ENCODE measurements at places on chromosomes 7 and 10.

DNA sequence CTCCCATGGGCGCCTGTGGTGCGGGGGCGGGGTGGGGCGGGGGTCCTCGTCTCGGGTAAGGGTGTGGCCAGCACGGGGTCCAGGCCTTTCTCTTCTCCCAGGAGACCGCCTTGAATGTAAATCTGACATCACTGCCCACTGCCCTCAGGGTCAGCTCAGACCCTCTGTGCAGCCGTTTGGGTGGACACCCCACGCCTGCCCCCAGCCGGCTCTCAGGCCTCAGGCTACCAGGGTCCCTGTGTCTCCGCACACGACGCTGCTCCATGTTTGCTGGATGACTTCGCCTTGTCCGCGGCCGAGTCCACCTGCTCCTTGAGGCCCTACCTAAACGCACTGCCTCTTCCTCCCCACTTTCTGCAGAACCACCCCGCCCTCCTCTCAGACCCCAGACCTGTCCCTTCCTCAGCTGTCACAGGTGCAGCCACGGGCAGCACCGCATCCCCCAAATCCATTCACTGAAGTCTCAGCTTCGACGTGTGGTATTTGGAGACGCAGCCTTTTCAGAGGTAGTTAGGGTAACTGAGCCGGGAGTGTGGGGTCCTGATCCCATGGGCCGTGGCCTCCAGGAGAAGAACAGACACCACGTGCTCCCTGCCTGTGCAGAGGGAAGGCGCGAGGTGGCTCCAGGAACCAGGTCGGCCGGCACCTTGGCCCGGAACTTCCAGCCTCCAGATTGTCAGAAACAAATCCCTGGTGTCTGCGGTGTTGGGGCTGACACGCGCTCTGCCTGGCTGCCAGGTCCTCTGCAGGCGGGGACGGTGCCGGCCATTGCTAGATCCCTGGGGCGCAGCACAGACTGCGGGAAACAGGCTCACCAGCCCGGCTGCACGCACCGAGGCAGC is 97.4 kb upstream of the DIP2C start:
- no peak for DNase-seq

GRCh38 chr7:7830122-7830878 is 111.9 kb upstream of the RPA3 start:
- DNase-seq, result no peak

GRCh38 chr10:9824631-9825071 is 1193.0 kb upstream of the CELF2 start:
- no peak for DNase-seq

DNA sequence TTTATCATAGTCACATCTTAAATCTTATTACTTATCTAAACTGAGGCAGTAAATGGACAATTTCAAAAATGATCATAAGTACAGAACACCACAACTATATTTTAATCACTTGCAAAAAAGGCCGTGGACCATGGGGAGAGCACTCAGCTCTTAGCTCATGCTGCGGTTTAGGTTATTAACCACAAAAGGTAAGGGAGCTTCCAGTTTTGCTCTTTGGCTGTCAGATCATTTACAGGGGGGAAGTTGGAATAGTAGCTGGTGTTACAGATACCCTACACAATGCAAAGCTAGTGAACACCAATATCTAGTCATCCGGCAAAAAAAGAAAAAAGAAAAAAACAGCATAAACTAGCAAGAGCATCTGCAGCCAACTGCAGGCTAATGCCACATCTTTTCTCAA is 147.0 kb downstream of the BBS9 start:
- no peak for DNase-seq

DNA sequence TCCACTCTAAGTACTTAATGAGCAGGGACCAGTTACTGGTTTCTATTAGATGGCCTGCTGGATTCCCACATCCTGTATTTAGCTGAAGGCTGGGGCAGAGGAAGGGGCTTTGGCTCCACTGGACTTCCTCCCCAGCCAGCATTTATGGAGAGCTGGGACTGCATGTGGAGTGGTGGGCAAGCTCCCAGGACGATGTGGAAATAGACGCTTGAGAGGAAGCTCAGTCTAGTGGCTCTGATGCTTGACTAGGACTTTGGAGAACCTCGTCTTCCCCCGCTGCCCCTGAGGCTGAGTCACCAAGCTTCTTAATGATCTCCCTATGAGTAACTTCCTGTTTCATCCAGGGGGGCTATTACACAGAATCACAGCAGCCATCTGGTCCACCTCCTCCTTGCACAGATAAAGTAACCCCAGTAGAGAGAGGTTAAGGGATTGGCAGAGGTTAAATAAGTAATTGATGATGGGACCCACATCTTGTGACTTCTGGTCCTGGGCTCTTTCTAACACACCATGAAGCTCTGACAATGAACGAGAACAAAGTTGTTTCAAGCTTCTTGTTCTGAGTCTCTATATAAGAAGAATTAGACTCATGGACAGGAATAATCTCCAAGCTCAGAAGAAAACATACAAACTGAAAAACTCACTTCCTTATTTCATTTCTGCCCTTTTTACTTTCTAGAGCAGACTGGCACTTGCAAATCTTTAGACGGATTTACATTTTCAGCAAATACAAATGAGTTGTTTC is 126.2 kb downstream of the PRPF18 start:
- DNase-seq, result peak; percentile 6

DNA sequence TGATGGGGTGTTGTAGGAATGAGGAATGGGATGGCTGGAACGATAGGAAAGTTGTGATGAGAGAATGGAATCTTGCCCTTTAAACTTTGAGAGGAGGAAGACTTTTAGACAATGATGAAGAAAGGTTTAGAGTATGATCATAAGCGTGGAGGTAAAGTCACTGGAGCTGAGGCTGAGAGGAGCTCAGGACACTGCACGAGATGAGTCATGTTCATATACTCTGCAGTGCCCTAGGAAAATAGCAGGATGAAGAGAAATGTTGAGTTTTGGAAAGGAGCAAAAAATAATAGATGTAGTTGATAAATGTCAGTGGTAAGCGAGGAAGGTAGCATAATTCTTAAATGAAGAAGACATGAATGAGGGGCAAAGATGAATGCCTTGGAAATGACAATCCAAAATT is 28.3 kb upstream of the CUL1 start:
- no peak for DNase-seq

DNA sequence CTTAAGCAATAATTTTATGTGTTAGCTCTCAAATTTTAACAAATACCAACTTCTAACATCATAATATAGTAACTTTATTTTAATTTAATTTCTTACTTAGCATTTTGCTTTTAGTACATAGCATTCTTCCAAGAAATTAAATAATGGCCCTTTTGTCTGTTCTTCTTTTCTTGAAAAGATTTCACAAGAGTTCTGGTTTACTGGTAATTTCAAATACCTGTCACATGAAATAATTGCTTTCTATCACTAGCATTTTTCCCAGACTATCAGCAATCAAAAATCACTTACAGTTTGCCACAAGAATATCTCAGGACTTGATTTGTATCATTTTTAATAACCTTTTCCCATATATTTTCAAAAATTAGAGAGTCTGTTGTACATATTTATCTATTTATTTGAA is 193.0 kb downstream of the CACNA2D1 start:
- no peak for DNase-seq

DNA sequence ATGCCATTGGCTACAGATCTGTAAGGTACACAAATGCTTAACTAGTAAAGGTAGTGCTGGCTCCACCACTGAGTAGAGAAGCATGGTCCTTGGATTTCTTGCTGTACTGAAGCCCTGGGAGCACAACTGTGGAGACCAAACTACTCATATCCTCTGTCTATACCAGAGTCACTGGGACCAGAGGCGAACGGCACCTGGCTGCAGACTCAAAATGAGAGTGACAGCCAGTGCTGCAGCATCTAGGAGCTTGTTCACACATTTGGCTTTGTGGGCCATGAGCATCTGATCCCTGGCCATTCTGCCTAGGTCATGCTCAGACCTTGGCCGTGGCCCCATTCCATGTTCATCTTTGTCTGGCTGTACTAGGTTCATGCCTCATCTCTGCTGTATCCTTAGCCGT is 31.9 kb downstream of the LRRC18 start:
- DNase-seq, result no peak

DNA sequence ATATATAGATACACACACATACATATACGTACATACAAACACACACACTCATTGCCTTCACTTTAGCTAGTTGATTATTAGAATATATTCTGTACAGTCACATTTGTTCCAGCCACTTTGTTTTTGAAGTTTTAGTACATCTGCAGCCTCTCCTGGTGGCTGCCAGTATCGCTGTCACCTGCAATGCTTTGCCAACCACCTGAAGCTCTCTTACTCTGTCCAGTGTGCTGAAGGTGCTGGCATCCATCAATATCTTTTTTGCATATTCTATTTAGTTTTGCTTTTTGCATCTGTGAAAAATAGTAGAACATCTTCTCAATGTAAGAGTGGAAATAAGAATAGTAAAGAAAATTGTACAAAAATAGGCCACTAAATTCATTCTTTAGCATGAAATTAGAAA is 388.6 kb downstream of the EXOC4 start:
- no peak for DNase-seq

GRCh38 chr7:74042746-74043522 is 15.0 kb downstream of the ELN start:
- no peak for DNase-seq

DNA sequence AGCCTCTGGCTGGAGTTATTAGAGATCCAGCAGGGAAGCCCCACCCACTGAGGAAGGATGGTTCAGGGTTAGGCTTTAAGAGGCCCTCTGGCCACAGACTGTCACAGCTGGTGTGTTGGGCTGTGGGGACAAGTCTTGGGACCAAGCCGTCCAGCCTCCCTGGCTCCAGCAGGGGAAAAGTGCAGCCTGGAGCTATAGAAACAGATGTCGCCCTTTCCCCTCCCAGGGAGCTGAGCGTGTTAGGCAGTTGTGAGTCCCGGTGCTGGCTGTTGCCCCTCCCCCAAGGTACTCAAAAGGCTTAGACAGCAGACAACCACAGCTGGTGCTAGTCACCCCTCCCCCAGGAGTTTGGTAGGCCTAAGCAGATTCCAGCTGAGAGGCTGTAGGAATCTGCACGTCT is 143.4 kb downstream of the TMEM168 start:
- no peak for DNase-seq

DNA sequence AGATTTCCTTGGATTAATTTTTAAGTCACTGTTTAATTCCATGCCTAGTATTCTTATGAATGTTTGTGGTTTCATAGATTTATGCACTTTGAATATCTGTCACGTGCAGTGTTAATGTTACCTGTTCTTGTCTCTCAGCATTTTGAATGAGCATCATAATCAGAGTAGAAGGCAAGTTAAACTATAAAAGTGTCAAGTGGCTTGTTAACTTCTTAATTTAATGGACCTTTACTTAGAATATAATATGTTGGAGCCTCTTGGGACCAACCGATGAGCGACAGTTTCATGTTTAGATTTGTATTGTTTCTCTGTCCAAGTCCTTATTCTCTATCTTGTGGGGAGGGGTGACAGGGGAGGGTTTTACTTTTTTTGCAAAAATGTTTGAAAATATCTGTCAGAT is 50.6 kb upstream of the MTURN start:
- DNase-seq, result no peak

GRCh38 chr10:19970717-19971116 is 154.5 kb downstream of the PLXDC2 start:
- DNase-seq, result no peak

DNA sequence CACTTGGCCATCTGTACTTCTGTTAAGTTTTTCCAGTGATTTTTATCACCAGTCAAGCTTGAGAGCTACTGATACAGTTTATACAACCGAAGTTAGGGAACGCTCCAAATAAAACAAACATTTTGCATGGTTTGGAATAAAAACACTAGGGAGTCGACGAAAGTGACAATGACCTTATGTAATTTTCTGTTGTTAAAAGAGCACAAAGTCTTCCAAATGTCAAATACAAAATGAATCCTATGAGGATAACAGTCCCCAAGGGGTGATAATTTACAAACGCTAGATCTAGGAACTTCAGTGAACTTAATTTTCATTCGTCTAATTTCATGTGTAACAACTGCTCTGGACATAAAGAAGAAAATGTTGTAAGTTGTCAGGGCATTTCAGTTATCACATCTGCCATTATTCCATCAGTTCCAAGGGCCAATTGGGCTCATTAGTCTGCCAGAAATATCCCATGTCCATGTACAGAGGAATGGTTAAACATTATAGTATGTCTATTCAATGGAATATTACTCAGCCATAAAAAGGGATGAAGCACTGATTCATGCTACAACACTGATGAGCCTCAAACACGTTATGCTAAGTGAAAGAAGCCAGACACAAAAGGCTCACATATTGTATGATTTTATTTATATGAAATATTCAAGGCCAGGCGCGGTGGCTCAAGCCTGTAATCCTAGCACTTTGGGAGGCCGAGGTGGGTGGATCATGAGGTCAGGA is 38.0 kb upstream of the CYTH3 start:
- no peak for DNase-seq

GRCh38 chr10:88546497-88546896 is 36.6 kb downstream of the RNLS start:
- no peak for DNase-seq

DNA sequence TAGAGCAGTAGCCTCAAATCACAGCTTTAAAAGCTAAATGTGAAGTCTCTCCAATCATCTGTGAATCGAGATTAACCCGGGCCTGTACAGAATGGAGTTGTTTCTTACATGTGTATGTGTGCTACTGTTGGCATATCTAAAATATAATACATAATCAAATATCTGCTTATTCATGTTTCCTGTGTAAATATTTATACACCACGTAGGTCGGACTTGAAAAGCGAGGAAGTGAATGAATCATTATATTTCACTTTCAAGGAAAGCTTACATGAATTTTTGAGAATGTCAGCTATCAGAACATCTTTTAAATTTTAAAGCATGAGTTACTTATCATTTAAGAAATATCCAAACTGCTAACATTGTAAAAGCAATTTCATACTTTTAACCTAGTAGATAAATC is 233.3 kb downstream of the SLC25A13 start:
- no peak for DNase-seq

GRCh38 chr7:123184271-123184670 is 15.5 kb downstream of the SLC13A1 start:
- DNase-seq, result no peak

DNA sequence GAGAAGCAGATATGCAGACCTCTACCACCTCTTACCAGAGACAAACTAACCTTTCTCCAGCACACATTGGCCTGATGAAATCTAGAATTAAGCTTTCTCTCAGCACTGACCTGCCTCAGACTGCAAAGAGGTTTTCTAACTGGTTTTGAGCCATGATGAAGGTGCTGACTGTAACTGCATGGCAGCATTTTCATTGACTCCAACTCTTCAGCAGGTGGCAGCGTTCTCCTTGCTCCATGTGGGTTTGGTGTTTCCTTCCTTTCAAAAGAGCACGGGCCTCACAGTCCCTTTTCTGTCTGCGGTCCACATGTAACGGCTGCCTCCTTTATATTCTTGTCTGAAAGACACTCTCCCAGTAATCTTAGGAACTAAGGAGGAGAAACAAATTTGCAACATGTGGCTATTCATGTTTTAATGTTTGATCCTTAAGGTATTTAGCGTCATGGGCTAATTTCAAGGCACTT is 12.6 kb downstream of the KLLN start:
- peak; percentile 16 for DNase-seq

GRCh38 chr10:51522858-51523257 is 176.5 kb downstream of the CSTF2T start:
- no peak for DNase-seq

GRCh38 chr7:28024786-28025334 is 155.7 kb downstream of the JAZF1 start:
- DNase-seq, result no peak

Data from stimulated activated CD4-positive, alpha-beta T cell treated with anti-CD3 and anti-CD28 coated beads, Interleukin-2, amount 100 ng/mL, for 48 hours (primary cell).